Smooth muscle cell of bladder (primary cell): ENCODE measurements at places on chromosomes 1 and 21. TPM values are rescaled to one million over a fixed set of nuclear protein-coding genes. Genes with fewer than 3 reads are reported as not detected.

Gene KRTAP10-8
- total RNA-seq = not detected in 2 replicates

Gene RHCE
- 1.8 and 2.4 TPM in 2 replicates for total RNA-seq

Gene MTARC2
- 4.6 and 6.7 TPM in 2 replicates for total RNA-seq

Gene SLC35F3
- 0.09 and 0.71 TPM in 2 replicates for total RNA-seq

Gene GPR52
- 0.43 and 0.55 TPM in 2 replicates for total RNA-seq

Gene OPRD1
- under 0.01 TPM in 1 of 2 replicates, not detected in the other for total RNA-seq

Gene OR2T12
- not detected in 2 replicates for total RNA-seq

Gene PLPPR5
- total RNA-seq = under 0.01 TPM in 1 of 2 replicates, not detected in the other

Gene VSIG8
- not detected in 2 replicates for total RNA-seq

Gene DIO1
- not detected in 2 replicates for total RNA-seq

Gene CELA3A
- total RNA-seq = not detected in 2 replicates
